ENCODE measurements at places on chromosomes 11 and 22.

DNA sequence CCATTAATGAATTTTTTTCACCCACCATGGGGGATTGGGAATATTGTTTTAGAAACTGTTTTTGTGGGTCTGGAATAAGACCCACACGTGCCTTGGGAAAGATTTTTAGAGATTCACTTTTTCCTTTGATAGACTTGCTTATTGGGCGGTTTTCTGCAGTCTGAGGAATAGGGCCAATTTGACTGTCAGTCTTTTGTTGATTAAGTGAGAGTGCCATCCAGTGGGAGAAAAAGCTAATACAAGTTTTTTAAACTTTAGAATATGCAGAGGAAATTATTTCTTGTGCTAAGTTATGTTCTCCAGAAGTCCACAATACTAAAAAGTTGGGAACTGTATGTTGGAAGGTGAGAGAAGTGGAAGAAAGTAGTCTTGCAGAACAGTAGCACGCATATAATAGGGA, 56.1 kb downstream of the PRMT3 start:
- no peaks in the 10 kb centered on the region for H3K27me3 ChIP-seq
- no peak overlapping the region for H3K4me3 ChIP-seq

- H3K27me3 ChIP-seq: no peaks in the 10 kb centered on the region
- peaks cover 40% of the 10 kb centered on the region for H3K4me1 ChIP-seq
- peak overlapping the region; percentile 70 for H3K27ac ChIP-seq
- H3K4me3 ChIP-seq: peak overlapping the region; percentile 74
- DNase-seq: no peak
Measured at GRCh38 chr11:74171997-74172396, 908 bp downstream of the PPME1 start.

DNA sequence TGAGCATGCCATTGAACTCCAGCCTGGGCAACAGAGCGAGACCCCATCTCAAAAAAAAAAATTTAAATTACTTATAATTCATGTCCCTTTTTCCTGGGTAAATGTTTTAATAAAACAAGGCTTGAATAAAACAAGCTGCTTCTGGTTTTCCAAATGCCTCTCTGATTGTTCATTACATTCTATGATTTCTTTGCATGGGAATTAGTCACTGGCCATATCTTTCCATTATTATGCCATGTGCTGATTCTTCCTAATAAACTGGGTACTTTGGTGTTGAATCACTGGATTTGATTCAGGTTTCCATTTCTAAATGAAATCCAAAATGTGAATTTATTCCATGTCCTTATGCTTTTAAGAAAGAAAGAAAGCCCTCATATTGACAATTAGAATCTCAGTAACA, 42.6 kb downstream of the ZNF215 start:
- H3K36me3 ChIP-seq: no peaks in the 10 kb centered on the region
- no peaks in the 10 kb centered on the region for H3K27me3 ChIP-seq
- no peaks in the 10 kb centered on the region for H3K4me1 ChIP-seq
- no peak for DNase-seq
- H3K4me3 ChIP-seq: no peak overlapping the region

DNA sequence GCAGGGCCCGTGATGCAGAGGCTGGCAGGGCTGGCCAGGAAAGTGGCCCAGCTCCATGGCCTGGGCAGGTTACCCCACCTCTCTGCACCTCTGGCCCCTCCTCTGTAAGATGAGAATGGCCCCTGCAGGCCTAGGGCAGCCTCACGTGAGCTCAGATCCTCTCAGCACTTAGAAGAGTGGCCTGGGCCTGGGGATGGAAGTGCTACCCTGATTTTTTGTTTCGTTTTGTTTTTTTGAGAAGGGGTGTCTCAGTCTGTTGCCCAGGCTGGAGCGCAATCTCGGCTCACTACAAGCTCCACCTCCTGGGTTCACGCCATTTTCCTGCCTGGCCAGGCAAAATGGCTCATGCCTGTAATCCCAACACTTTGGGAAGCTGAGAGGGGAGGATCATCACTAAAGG, 982 bp downstream of the APOBEC3H start:
- H3K4me3 ChIP-seq: no peak overlapping the region
- H3K36me3 ChIP-seq: no peaks in the 10 kb centered on the region
- no peak for DNase-seq
- peaks cover 76% of the 10 kb centered on the region for H3K4me1 ChIP-seq
- no peaks in the 10 kb centered on the region for H3K27me3 ChIP-seq
- peak overlapping the region; percentile 86 for H3K27ac ChIP-seq

- no peak overlapping the region for H3K4me3 ChIP-seq
- H3K27ac ChIP-seq: no peak overlapping the region
- H3K36me3 ChIP-seq: no peaks in the 10 kb centered on the region
- H3K4me1 ChIP-seq: peaks cover 26% of the 10 kb centered on the region
- DNase-seq: no peak
Measured at GRCh38 chr11:13862845-13863392, 99.6 kb upstream of the SPON1 start.

DNA sequence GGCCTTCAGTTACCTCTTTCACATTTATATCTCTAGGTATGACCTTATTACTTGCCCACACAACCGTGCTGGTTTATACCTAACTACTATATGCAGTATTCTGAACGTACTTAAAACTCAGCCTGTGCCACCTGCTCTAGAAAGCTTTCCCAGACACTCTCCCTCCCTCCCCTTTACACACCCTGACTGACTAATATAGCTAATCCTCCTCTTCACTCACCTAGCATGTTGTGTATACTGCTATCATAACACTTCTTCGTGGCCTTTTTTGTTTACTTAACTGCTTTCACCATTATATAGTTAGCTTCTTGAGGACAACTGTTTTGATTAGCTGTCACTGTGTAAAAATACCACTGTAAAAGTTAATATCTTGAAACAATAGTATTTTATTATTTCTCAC, 23.5 kb downstream of the RNF214 start:
- H3K4me1 ChIP-seq: no peaks in the 10 kb centered on the region
- no peaks in the 10 kb centered on the region for H3K27me3 ChIP-seq
- H3K36me3 ChIP-seq: no peaks in the 10 kb centered on the region
- H3K27ac ChIP-seq: no peak overlapping the region

Data from CD4-positive, alpha-beta memory T cell (primary cell).